ENCODE measurements at places on chromosomes 16 and 17.

GRCh38 chr17:13721705-13722104 is 120.0 kb upstream of the HS3ST3A1 start:
- no peak for DNase-seq

- no peak for DNase-seq
These were observed 588.6 kb upstream of the KIF2B start for GRCh38 chr17:53234138-53234537.

DNA sequence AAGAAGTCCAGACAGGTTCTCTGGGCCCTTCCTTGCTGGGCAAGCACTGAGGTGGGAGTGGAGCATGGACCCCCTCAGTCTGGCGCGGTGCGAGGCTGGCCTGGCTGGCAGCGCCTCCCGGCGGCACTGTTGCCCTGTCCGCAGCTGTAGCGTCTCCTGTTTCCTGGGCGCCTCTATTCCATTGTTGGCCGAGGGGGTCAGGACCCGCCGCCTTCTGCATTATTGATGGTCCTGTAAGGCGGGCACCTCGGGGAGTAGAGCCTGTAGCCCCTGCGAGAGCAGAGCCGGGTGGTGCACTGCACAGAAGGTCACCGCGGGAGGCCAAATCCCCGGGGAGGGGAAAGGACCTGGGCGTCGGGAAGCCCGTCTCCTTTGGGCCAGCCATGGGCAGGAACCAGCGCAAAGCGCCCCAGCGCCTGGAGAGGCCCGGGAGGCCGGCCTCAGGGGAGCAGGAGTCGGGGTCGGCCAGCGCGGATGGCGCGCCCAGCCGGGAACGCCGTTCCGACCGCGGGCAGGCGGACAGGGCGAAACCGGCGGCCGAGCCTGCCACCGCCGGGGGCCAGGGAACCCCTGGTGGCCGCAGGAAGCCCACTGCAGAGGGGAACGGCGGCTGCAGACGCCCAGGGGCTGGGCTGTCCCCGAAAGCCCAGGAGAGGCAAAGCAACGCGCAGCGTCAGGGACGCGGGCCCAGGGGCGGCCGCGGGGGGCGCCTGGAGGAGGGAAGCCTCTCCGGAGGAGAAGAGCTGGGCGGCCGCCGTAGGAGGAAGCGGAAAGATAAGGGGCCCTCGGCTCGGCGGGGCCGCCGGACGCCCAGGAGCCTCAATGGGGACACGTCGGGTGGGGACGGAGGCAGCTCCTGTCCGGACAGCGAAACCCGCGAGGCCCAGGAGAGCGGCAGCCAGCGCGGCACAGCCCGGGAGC is at the start of gene MYO15B:
Gene MYO15B, plus strand, starts transcription at position 126 of the 921 bp plus-strand sequence. Its CDS starts 258 bp downstream, at position 384.
- no peak for DNase-seq

GRCh38 chr17:44268709-44269534 is 987 bp upstream of the SLC4A1 start:
- DNase-seq: no peak

DNA sequence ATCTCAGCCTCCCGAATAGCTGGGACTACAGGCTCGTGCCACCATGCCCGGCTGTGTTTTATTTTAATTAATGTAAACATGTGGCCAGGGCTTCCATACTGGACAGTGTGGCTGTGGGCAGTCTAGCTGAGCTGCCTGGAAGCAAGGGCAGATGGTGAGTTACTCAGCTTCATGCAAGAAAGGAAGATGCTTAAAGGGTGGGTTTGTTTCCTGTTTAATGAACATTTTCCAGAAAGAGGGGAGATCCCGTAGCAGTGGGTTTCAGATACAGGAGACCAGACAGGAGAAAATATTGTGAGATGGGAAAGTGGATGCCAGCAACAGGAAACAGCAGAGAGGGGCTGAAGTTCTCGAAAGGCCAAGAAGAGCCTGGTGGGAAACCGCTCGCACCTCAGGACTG is 7.3 kb downstream of the MAPK8IP3 start:
- no peak for DNase-seq

All from MCF 10A (cell line).